ENCODE measurements at places on chromosomes 16 and 17.

DNA sequence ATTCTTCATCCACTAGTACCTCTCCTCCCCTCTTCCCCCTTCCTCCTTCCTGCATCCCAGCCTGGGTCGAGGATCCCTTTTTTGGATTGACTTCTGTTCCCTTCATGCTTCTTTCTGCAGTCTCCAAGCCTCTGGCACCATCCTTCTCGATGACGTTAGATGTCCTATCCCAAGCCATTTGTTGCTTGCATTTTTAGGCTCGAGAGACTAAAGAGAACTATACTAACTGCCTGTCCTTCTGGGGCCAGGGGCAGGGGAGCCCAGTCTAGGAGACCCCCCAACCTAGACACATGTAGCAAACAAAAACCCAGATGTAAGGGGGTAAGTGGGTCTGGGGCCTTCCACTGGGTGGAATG lies 23.9 kb downstream of the UNK start:
- no peak for DNase-seq

- no peak for DNase-seq
These were observed 26.3 kb downstream of the ZZEF1 start for GRCh38 chr17:4116516-4116915.

DNA sequence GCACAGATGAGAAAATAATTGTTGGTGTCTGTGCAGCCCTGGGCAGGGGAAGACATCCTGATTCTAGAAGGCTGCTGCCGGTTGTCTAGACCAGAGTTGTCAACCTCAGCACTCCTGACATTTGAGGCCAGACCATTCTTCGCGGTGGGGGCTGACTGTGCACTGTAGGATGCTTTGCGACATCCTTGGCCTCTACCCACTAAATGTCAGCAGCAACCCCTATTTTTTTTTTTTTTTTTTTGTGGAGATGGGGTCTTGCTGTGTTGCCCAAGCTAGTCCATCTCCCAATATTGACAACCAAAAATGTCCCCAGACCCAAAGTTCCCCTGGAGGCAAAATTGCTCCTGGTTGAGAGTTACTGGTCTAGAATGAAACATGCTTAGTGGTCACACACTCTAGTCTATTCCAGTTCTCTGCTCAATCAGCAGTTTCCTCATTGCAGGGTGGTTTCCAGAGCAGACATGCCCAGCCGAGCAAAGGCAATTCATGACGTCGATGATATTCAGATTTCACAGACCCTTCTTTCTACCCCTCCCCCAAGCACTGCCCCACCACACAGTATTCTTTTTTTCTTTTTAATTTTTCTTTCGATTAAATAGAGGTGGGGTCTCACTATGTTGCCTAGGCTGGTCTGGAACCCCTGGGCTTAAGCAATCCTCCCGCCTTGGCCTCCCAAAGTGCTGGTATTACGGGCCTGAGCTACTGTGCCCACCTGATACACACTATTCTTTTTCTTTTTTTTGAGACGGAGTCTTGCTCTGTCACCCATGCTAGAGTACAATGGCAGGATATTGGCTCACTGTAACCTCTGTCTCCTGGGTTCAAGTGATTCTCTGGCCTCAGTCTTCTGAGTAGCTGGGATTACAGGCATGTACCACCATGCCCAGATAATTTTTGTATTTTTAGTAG lies 9.0 kb downstream of the C17orf99 start:
- DNase-seq = peak; percentile 73

DNA sequence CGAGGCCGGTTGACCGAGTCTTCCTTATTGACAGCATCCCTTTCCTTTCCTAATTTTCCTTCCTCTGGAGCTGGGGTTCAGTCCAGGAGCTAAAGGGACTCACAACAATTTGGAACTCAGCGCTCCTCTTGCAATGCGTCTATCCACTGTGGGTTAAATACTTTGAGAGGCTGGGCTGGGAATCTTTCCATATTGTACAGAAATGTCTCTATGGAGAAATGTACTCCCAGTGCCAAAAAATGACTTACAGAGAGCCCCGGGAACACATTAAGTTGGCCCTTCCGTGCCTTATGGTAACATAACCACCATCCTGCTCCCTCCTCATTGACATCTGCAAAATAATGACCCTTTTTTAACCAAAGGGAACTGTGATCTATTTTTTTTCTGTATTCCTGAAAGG lies 192.8 kb downstream of the FTO start:
- DNase-seq = no peak

- DNase-seq = no peak
These were observed 22.1 kb downstream of the MAP1LC3B start for GRCh38 chr16:87414251-87414680.

GRCh38 chr17:72267601-72268000 lies 146.8 kb downstream of the SOX9 start:
- DNase-seq = no peak

- no peak for DNase-seq
These were observed 36.5 kb downstream of the IRF8 start for GRCh38 chr16:85935391-85935973.

DNA sequence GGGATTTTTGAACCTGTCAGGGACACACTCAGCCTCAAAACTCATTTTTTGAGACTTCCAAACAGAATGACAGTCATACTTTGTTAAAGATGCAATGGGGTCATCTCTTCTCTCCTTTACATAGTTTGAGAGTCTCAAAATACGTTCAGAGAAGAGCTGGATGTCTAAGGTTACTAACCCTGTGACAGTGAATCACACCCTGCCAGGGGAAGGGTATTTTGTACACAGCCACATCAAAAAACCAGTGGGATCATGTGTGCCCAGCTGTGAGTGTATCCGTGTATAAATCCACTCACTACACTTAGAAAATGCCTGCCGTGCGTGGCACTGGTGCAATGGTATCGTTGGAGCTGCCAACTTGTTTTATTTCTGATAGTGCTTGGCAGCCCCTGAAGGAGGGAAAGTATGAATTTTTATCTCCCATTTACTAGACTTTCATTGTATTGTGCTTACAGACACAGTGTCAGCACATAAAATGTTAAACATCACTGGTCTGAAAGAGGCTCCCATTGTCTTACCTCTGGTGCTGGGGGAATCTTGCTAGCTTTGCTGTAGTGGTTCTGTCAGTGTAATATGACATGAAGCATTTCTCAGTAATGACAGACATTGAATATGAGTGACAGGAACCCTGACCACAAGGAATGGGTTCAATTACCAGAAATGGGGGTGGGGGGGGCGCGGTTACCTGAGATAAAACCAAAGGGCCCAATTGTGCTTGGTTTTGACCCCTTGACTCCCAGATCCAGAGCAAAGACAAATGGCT lies 256.3 kb downstream of the FTO start:
- DNase-seq = no peak

DNA sequence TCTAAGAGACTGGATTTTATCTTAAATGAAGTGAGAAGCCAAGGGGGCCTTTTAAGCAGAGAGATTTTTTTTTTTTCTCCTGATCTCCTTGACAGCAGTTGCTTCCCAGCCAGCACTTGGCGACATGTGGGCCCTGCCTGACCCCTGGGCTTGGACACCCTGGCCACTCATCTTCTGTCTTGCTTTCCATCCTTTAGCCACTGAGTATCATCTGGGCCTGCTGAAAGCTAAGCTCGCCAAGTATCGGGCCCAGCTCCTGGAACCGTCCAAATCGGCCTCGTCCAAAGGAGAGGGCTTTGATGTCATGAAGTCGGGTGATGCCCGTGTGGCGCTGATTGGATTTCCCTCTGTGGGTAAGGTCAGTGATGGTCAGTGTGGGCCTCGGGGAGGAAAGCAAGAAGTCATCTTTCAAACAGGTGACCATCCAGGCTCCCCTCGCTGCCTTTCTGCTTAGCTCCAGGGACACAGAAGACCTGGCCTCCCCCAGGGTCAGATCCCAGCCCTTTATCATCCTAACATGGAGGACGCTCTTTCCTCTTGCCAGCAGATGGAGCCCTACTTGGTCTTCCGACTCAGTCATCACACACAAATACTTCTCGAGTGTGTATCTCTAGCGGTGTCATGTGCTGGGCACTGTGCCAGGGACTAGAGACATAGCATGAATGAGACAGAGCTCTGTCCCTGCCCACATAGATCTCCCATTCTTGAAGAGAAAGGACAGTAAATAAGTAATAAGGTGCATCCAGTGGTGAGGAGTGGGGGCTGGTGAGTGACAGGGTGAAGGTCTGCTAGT lies 6.1 kb downstream of the DRG2 start:
- DNase-seq = peak; percentile 5

DNA sequence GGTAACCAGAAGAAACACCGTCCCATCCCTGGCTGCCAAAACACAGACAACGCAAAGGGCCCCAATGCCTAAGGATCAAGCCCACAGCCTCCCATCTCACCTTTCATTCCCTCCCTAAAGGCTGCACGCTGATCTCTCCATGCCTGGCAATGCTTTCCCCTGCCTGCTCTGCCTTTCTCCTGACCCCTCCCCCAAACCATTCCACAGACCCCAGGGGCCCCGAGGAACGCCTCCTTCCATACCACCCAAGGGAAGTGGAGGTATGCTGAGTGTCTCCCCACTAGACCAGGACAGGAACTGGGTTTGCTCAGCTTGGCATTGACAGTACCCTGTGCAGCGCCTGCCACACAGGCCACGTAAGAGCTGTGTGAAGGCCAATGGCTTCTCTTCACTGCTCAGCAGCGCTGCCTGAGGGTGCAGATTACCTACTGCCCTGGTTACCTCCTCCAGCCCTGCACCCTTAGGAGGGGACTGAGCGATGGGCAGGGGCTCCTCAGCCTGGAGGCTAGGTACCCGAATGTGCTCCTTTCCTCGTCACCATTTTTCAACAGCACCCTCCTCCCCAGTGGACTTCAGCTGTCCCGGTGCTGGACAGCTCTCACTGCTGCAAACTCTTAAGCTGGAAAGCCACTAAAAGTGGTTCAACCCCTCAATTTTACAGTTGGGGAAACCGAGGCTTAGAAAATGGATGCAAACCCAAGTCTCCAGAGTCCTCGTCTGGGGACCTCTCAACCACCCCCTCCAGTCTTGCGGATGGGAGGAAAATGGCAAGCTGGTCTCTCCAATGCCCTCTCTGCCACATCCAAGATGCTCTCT lies 45.0 kb downstream of the SRCIN1 start:
- DNase-seq = peak; percentile 16

DNA sequence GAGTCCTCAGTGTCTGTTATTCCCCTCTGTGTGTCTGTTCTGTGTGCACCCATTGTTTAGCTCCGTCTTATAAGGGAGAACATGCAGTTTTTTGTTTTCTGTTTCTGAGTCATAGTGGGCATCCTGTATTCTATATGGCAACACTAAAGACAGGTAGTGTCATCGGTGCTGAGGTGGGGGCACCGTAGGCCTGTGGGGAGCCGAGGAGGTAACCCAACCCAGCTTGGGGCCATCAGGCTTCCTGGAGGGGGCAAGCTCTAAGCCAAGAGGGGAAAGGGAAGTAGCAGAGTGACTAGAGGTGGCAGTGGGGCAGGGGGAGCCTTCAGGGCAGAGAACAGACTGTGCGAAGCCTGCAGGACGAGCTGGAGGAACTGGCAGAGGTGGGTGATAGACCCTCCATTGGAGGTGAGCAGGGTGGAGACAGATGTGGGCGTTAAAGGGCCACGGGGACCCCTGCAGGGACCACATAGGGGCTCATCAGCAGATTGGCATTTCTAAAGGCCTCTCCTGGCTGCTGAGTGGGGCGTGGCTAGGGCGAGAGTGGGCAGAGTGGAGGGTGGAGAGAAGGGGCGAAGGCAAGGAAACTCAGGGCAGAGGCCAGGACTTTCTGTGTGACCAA lies 36.5 kb downstream of the CPNE2 start:
- DNase-seq = no peak

DNA sequence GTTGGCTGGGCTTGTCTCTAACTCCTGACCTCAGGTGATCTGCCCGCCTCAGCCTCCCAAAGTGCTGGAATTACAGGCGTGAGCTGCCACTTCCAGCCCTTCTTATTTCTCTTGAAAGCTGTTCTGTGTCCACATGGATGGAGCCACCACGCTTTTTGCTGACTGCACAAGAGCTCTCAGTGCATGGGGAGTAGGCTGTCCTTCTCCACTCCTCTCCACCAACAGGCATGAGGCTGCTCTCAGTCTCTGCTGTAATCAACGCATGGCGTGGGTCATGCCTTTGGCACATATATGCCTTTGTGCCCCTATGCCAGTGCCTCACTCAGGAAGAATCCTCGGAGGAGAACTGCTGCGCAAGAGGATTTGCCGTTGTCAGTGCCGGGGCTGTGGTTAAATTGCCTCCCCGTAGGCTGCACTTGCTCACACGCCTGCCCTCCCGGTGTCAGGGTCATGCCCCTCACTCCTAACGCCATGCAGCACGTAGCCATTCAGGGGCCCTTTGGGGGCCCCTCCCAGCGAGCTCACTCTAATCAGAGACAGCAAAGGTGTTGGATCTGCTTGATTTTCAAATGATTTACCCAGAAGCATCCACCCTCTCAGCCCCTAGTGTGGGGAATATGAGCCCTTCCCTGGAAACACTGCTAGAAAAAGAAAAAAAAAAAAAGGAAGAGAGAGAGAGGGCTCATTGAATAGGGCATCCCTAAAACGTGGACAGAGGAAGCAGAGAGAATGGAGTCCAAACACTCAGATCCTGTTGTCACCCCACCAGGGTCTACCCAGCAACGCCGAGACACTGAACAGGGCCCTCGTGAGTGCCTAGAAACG lies 47.5 kb upstream of the ZCCHC14 start:
- DNase-seq = no peak

GRCh38 chr16:6864671-6865070 lies 468.0 kb upstream of the RBFOX1 start:
- no peak for DNase-seq

- peak; percentile 49 for DNase-seq
These were observed 3.2 kb upstream of the METRN start for GRCh38 chr16:711548-712320.

DNA sequence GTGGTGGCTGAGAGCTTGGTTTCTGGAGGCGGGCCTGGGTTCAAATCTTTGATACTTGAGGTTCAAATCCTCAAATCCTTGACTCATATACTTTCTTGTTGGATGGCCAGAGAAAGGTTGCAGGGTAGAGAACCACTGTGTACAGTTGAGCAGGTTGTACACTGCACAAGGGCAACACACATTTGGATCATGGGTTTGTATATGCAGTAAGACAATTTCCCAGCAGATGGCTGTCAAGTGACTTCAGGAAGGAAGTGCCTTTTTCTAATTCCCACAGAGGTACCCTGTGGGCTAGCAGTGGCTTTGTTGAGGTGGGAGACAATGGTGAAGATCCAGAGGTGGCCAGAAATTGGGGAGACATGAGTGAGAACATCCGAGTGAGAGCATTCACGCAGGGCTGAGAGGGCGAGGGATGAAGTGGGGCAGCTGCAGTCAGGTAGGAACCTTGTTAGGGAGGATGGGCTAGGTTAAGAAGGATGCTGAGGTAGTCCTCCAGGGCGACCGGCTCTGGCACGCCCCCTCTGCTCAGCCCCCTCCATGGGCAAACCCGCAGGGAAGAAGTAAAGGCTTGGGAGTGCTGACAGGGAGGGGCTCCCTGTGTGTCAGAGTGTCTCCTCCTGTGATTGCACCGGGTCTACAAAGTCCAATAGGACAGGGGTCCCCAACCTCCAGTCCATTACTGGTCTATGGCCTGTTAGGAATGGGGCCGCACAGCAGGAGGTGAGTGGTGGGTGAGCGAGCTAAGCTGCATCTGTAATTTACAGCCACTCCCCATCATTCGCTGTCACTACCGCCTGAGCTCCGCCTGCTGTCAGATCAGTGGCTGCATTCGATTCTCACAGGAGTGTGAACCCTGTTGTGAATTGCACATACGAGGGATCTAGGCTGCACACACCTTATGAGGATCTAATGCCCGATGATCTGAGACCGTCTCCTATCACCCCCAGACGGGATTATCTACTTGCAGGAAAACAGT lies 2.7 kb downstream of the C16orf89 start:
- DNase-seq = no peak

GRCh38 chr17:73947281-73947965 lies 256.1 kb upstream of the RPL38 start:
- DNase-seq = no peak

All from AML-193 (cell line).